ENCODE measurements at places on chromosomes 12 and 14. TPM values are rescaled to one million over a fixed set of nuclear protein-coding genes. Genes with fewer than 3 reads are reported as not detected.

LYSET gene
- 13.6 TPM for total RNA-seq

POTEG gene
- not detected for total RNA-seq

MYF6 gene
- not detected for total RNA-seq

HPD gene
- 17.4 TPM for total RNA-seq

PCED1B gene
- 7.2 TPM for total RNA-seq

C12orf54 gene
- not detected for total RNA-seq

TSPAN11 gene
- 2.7 TPM for total RNA-seq

BHLHE41 gene
- total RNA-seq: 15.9 TPM

DNA sequence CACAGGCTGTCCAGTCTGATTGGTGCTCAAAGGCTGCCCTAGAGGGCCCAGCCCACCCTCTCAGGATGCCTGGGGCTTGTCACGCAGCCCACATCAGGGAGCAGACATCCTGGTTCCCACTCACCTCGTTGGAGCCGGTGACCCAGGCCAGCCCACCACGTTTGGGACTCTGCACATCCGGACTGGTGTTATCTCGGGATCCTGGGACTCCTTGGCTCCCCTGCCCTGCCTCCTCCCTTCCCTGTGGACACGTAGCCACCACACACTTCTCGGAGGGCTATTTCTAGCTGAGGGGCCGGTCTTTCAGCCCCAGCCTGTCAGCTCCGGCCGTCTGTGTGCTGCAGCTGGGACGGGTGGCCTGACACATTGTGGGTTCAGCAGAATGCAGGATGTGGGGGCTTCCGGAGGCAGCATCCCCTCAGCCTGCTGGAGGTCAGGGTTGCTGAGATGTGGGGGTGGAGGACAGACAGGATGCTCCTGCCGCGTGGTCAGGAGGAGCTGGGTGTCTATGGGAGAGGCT is 12.8 kb upstream of the FGF23 start:
- no peak for DNase-seq

DNA sequence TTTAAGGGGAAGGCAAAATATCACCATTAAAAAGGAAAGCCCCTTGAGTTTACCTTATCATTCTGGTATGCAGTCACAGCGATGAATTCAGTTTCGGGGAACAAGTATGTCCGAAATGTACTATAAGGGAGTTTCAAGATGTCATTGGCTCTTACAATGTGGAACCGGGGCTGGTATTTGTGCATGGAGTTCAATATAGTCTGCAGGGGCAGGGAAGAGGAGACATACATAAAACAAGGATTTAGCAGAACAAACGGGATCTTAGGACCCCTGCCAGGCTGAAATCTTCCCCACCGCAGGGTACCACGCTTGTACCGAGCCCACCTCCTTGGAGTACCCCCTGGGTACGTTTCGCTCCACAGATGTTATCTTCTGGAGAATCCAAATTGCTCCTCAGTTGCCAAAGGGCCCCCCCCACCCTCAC is 4.5 kb downstream of the TBX3 start:
- no peak for DNase-seq

GRCh38 chr12:127278351-127278750 is 988.6 kb upstream of the TMEM132C start:
- no peak for DNase-seq

- DNase-seq: no peak
Observed at GRCh38 chr14:39768589-39768988, 336.4 kb upstream of the FBXO33 start.

DNA sequence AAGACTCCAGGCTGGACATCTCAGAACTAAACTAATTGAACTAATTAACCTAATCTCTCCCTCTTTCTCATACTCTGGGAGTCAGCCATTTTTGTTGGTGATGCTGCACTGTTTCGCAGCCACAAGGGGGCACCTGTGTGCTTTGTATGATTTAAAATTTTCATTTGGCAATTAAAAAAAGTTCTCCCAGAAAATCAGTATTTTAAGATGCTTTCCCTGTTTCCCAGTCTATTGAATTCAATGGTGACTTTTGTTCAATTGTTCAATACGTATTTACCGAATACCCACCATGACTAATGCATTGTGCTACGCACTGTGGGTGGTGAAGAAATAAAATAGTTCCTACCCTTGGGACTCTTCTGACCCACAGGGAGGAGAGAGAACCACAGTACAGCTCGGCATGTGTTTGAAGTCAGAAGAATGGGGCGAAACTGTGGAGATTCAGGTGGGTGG is 63.7 kb downstream of the ZNF664 start:
- DNase-seq: no peak

DNA sequence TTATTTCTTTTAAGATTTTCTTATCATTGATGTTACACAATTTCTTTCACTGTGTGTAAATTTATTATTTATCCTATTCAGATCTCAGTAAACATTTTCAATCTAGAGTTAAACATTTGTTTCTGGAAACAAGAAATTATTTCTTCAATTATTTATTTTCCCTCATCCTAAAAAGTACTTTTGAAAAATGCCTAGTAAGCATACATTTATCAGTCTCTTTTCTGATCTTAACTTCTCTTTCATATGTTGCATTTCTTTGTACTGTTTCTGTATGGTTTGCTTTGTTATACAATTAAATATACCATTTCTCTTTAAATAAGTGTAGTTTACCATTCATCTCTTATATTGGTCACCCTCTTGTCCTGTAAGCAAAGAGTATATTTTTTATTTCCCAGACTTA is 263.2 kb downstream of the C12orf50 start:
- no peak for DNase-seq

DNA sequence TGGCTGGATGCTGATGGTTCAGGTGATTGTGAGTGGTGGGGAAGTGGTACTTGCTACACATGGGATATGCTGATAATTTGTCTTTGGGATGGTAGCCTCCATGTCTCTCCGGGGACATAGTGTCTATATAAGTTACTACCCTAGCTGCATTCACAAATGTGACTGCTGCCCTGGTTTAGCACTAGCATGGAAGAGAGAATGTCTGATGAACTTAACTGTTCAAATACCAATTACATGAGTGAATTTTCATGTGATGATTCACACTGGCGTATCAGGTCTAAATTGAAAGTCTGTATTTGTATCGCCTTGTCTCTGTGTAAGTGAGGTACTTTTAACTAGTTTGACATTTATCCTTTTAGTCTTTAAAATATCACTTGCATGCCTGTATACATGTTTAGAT is 34.4 kb downstream of the ATF7IP start:
- DNase-seq: no peak

GRCh38 chr12:84874125-84874824 is 38.3 kb downstream of the SLC6A15 start:
- DNase-seq: no peak

- no peak for DNase-seq
Observed at GRCh38 chr12:4933411-4933810, 23.7 kb downstream of the KCNA1 start.

GRCh38 chr12:106417926-106418910 is 60.7 kb downstream of the POLR3B start:
- no peak for DNase-seq

DNA sequence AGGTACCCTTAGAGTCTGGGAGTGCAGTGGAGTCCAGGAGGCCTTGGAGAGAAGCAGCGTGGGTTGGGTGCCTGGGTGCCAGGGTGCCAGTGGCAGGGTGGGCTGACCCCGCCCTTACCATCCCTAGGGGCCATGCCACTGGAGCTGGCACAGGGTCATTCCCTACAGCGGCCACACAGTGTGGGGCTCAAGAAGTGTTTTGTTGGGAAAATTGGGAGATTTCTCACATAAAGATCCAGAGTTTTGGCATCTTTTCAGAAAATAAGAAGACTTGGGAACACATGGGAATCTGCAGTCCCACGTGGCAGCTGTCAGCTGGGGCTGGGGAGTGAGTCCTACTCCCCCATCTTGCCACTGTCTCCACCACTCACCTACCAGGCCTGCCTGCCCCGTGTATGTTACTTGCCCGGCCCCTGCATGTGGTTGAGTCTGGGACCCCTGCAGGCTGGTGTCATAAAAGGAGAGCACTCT is 4.2 kb downstream of the VASH1 start:
- DNase-seq: peak; percentile 62

GRCh38 chr14:79098324-79098723 is 928.2 kb downstream of the NRXN3 start:
- DNase-seq: no peak

GRCh38 chr12:122030424-122031035 is 8.8 kb downstream of the BCL7A start:
- no peak for DNase-seq
